ENCODE measurements at places on chromosomes 7 and 10. TPM values are rescaled to one million over a fixed set of nuclear protein-coding genes. Genes with fewer than 3 reads are reported as not detected.

The SFMBT2 gene
- total RNA-seq = 1.2 TPM

The TFPI2 gene
- total RNA-seq = 144 TPM

The BLVRA gene
- total RNA-seq = 86.8 TPM

The FAM13C gene
- not detected for total RNA-seq

The CPVL gene
- total RNA-seq = 31.3 TPM

The DNAJC12 gene
- 0.17 TPM for total RNA-seq

The SPDYE6 gene
- not detected for total RNA-seq

The CAV2 gene
- total RNA-seq = 81.7 TPM

The WNT2 gene
- total RNA-seq = not detected

The PLCE1 gene
- total RNA-seq = 2.2 TPM

The VWA2 gene
- 1.2 TPM for total RNA-seq

GRCh38 chr10:10498781-10499180, 518.9 kb upstream of the CELF2 start:
- no peak for DNase-seq

GRCh38 chr10:112244197-112244596, 39.0 kb upstream of the TECTB start:
- no peak for DNase-seq

GRCh38 chr10:115107830-115108229, 14.7 kb downstream of the ATRNL1 start:
- DNase-seq = no peak

DNA sequence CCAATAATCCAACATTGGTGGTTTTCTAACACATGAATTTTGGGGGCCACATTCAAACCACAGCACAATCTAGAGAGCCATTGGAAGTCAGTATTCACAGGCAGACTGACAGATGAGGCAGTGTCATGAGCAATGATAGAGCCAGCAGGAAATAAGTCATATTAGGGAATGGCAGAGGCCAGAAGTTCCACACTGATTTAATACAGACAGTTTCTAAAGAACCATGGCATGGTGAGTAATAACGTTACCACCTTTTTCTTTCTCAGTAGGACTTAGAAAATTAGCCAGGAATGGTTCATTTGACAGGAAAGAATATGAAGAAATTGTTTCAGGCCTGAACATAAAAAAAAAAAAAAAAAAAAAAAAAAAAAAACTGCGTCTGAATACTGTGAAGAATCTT, 210.3 kb downstream of the GPAM start:
- DNase-seq = no peak

DNA sequence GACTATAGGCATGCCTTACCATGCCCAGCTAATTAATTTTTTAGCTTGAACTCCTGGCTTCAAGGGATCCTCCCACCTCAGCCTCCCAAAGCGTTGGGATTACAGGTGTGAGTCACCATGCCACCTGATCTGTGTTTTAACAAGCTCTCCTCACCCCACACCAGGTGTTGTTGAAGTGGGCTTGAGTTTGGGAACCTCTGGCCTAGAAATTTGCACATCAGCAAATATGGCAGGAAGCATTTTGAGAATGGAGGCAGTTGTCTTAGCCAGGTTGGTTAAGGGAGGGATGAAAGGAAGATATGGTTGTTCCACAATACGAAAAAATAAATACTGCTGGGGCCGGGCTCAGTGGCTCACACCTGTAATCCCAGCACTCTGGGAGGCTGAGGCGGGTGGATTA, 433.1 kb downstream of the TYW1 start:
- DNase-seq = no peak

- no peak for DNase-seq
These were observed 27.3 kb upstream of the PWWP2B start for GRCh38 chr10:132369636-132370185.

DNA sequence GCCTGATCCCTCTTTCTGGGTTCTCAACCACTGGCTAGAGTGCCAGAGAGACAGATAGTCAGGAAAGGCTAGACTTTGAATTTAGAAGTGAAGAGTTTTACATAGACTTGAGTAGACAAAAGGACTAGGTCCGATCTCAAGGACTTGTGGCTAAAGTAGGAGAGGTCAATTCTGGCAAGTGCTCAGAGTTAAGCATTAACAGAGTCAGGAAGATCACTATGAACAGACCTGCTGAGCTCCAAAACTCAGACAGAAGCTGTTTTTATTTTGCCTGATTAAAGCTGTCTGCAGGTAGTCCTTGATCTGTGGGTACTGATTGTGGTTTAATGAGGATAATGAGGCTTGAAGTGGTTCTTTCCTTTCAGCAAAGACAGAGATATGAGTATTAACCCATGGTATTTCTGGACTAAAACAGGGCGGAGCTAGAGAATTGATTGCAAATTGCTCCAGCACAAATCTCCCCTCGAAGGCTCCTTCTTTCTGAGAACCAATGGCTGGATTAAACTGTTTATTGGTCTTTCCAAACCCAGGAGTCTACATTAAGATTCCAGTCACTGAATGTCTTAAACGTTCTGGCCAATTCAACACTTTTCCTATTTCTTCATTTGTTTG, 423.2 kb downstream of the IPMK start:
- DNase-seq = no peak

- no peak for DNase-seq
These were observed 41.1 kb downstream of the CCDC3 start for GRCh38 chr10:12960334-12960898.

DNA sequence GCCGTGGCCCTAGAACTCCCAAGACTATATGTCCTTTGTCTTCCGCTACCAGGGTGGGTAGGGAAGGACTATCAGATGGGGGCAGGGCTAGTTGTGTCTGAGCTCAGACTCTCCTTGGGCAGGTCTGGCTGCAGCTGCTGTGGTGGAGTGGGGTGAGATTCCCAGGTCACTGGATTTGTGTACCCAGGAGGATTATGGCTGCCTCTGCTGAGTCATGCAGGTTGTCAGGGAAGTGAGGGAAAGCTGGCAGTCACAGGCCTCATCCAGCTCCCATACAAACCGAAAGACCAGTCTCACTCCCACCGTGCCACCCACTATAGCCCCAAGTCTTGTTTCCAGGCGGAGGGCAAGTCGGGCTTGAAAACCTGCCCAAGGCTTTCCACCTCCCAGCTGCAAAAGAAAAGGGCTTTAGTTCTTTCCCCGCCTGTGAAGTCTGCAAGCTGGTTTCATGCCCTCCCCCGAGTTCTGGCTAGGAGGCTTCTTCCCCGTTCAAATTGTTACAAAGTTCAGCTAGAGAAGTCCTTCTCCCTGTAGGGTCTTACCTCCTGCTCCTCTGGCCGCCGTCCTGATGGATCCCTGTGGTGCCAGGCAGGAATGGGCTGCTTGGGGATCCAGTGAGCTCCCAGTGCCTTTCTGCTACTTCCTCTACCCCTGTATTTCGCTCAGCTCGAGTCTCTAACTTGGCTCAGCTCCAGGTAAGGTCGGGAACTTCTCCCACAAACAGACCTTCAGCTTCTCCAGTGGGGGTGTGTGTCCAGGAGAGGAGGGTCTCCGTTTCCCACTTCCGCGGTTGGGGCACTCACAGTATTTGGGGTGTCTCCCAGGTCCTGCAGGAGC, 106.8 kb upstream of the FGL2 start:
- no peak for DNase-seq

- peak; percentile 30 for DNase-seq
These were observed 133.4 kb downstream of the MACC1 start for GRCh38 chr7:20083781-20084180.

DNA sequence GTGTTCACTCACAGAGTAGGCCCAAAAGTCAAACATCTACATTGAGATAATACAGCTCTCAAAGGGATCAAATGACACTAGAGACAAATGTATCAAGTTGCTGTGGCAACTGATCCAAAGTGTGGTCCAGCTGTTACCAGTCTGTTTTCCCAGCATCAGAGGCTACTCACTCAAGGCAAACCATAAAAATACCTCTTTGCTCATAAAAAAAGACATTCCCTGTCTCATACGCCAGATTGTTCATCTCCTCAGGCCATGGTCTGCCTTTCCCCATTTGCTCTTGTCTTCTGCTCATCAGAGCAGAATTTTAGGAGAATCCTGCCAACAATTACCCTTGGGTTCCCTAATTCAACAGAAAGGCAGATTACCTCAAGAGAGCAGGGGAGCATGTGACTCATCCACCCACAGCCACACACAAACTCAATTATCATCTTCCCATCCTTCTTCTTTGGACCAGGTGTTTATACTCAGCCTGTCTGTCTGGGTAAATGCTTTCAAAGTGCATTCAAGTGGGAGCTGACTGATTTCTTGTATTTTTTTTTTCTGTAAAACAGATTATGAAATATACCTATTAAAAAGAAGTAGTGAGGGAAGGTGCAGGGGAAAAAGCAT, 226.5 kb upstream of the HPS1 start:
- DNase-seq = no peak

GRCh38 chr7:70586822-70587221, 545.1 kb upstream of the GALNT17 start:
- DNase-seq = no peak

- DNase-seq = no peak
These were observed 112.0 kb downstream of the ANK3 start for GRCh38 chr10:60277656-60278055.

DNA sequence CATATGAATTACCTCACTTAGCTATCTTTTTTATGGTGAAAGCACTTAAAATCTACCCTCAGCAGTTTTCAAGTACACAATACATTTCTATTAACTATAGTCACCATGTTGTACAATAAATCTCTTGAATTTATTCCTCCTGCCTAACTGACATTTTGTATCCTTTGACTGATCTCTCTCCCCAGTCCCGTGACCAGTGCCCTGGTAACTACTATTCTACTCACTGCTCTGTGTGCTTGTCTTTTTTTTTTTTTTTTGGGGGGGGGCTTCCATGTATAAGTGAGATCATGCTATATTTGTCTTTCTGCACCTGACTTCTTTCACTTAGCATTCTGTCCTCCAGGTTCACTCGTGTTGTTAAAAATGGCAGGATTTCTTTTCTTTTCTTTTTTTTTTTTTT, 11.4 kb upstream of the GAD2 start:
- DNase-seq = no peak

GRCh38 chr10:48306870-48307710, 613 bp downstream of the MAPK8 start:
- no peak for DNase-seq

DNA sequence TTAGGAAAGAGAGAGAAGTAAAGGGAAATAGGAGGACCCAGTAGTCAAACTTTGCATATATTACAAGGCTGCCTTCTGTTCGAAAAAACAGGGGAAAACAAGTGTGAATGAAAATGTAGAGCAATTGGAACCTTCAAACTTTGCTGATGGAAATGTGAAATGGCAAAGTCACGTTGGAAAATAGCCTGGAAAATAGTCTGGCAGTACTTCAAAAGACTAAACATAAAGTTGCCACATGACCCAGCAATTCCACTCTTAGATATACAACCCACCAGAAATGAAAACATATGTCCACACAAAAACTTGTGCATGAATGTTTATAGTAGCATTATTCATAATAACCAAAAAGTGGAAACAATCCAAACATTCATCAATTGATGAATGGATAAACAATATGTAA, 78.6 kb upstream of the IFRD1 start:
- no peak for DNase-seq

DNA sequence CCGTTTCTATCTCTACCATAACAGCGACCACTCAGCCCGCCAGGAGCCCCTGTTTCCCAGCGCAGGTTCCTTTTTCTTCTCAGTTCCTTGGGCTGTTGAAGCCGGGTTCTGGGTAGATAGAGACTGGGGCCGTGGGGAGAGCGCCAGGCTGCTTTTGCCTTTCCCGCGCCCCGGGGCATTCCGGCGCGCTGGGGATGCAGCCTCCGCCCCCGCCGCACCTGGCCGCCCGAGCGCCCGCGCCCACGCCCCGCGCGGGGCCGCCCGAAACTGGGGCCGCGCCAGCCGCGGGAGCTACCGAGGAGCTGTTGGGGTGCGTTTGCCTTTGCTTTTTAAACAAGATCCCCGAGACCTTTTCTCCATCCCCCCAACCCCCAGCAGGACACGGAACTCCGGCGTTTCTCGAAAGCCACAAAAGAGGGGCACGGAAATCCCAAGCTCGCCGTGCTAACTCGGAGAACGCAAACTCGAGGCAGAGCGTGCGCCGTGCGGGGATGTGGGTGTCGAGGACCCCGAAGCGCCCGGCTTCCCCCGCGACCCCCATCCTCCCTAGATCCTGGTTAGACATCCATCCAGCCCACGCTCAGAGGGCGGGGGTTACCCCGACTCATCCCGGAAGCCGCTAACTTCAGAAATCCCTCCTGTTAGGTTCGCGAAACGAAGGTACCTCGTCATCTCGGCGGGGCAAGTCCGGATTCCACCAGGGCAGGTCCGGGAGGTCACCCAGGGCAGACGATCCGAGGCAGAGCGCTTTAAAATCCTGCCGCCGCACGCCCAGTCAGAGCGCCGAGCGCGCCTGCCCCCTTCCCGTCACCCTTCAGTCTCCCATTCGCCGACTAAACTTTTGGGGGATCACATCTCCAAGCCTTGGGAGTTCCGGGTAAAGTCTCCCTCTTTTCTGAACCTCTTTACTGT, 1.0 kb downstream of the GRM8 start:
- DNase-seq = no peak
